Stimulated activated CD4-positive, alpha-beta T cell treated with anti-CD3 and anti-CD28 coated beads, TNF-alpha, amount 100 ng/mL, for 24 hours (primary cell): ENCODE measurements at places on chromosomes 13 and 19.

DNA sequence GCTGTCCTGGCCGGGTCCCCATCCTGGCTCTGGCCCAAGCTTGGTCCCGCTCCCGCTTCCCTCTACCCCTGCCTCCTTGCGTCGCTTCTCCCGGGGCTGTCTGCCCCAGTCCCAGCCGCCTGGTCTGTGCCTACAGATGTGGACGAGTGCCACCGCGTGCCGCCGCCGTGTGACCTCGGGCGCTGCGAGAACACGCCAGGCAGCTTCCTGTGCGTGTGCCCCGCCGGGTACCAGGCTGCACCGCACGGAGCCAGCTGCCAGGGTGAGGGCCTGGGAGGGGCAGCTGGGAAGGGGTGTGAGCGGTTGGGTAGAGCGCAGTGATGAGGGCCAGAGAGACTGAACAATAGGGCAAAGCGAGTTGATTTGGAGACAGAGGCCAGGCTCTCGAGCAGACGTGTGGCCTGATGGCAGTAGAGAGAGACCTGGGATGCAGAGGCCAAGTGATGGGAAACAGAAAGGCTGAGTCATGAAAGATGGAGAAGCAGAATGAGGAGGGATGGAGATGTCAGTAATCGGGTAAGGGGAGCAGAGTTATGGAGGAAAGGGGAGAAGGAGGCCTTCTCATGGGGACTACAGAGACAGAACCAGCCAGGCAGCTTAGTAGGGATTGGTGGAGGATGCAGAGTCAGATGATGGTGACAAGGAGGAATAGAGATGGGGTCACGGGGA lies 9.4 kb downstream of the LTBP4 start:
- peak; percentile 57 for DNase-seq

GRCh38 chr13:58946274-58946673 lies 1217.5 kb downstream of the DIAPH3 start:
- no peak for DNase-seq

DNA sequence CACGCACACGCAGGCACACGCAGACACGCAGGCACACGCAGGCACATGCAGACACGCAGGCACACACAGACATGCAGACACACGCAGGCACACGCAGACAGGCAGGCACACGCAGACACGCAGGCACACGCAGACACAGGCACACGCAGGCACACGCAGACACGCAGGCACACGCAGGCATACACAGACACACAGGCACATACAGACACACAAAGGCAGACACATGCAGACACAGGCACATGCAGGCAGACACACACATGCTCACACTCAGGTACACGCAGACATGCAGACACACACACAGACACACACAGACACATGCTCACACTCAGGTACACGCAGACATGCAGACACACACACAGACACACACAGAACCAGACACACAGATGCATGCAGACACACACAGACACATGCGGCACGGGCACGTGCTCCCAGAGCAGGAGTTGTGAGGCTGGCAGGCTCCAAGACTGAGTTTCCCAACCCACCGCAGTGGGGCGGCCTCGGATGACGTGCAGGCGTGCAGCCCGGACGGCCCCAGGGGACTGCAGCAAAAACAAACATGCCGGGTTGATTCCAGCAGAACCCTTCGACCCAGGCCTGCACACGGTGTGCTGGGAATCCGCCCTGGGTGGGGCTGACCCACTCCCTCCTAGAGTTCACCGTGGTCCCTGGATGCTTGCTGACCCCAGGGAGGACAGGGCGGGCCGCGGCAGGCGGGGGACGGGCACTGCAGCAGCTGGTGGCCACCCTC lies 100.0 kb downstream of the GADD45B start:
- DNase-seq, result no peak

GRCh38 chr13:47474839-47475238 lies 526.2 kb downstream of the SUCLA2 start:
- no peak for DNase-seq

GRCh38 chr19:46341937-46342336 lies 5.0 kb upstream of the PPP5C start:
- DNase-seq, result no peak

DNA sequence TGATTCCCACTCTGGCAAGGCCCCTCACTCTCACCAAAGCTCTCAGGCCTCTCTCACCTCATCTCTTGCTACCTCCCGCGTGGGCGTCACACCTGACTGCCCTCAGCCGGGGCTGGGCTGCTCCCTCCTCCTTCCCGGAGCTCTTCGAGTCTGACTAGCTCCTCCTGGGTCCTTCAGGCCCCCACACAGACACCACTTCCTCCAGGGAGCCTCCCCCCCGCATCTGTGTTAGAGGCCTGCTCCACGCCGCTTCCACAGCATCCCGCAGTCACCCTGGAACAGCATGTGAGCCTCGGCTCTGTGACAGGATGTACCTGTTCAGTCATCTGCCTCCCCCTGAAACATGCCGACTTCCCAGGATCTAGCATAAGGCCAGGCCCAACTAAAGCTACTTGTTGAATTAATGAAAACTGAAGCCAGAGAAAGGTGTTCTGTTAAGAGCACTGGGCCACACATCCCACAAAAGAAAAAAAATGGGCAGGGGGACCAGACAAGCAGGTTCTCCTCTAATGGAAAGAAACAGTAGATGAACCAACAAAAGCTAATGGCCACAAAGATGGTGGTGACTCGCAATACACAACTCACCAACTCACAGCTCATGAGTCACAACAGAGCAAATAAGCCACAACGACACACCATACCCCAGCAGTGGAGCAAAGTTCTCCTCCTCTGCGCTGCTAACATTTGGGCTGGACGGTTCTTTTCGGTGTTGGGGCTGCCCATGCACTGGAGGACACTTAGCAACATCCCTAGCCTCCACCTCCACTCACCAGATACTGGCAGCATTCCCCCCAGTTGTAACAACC lies 3.0 kb downstream of the PPP6R1 start:
- DNase-seq, result no peak

DNA sequence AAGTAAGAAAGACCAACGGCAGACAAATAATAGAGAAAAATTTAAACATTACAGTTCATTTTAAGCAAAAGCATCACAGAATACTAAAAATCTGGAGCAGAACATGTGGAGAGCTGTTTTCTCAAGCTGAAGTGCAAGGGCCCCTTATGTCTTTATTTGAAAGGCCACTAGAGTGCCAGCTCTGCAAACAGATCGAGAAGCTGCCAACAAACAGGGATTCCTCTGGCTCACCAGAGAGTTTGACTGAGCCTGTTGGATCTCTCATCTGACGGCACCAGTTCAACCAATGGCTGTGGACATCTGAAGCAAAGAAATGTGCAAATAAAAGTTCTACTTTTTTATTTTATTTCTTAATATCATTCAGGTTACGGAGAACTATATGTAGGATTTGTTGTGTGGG lies 119.7 kb downstream of the COL4A2 start:
- DNase-seq, result no peak

- DNase-seq, result no peak
These were observed 80.1 kb downstream of the GGACT start for GRCh38 chr13:100508455-100508854.

DNA sequence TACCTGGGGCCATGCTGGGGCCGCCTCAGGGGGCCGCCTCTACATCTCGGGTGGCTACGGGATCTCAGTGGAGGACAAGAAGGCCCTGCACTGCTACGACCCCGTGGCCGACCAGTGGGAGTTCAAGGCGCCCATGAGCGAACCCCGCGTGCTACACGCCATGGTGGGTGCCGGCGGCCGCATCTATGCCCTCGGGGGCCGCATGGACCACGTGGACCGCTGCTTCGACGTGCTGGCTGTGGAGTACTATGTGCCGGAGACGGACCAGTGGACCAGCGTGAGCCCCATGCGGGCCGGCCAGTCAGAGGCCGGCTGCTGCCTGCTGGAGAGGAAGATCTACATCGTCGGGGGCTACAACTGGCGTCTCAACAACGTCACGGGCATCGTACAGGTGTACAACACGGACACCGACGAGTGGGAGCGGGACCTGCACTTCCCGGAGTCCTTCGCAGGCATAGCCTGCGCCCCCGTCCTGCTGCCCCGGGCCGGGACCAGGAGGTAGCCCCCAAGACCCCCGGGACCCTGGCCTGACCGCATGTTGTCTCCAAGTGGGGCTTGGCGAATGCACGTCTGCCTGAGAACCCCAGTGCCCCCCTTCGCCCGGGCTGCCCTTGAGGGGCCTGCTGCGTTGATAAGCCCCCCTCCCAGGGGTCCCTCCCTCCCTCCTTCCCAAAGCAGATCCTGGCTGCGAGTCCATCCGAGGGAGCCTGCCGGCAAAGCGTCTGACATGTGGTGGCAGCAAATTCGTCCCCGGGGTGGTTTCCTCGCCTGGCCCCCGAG lies 14.5 kb upstream of the CRTC1 start:
- no peak for DNase-seq

- no peak for DNase-seq
These were observed 99.2 kb downstream of the ABCC4 start for GRCh38 chr13:95201814-95202651.
